Stimulated activated CD4-positive, alpha-beta T cell treated with anti-CD3 and anti-CD28 coated beads, Interleukin-15, amount 100 ng/mL, for 24 hours (primary cell): ENCODE measurements at places on chromosomes 12 and 14.

DNA sequence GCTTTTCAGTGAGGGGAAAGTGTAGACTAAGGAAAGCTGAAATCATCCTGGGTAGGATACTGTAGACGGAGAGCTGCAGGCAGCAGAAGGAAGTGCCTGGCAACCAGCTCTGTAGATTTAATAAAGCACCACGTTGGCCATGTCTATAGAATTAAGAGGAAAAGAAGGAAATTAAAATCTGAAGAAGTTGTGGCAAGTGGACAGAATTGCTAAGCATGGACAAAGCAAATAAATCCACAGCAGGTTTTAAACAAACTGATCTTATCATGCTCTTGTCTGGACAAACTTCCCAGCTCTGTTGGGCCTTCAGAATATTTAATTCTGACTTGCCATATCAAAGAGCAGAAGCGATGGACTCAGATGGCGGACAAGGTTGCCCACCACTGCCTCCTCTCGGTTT lies 27.2 kb upstream of the EVL start:
- DNase-seq, result no peak

- DNase-seq, result no peak
Observed at GRCh38 chr12:105562199-105562971, 231.9 kb downstream of the C12orf75 start.

- no peak for DNase-seq
Observed at GRCh38 chr12:3492793-3493042, 1.7 kb downstream of the PRMT8 start.

- DNase-seq, result no peak
Observed at GRCh38 chr12:116267948-116268347, 9.5 kb downstream of the MED13L start.

- DNase-seq, result no peak
Observed at GRCh38 chr12:54142114-54142475, 46.7 kb downstream of the SMUG1 start.

DNA sequence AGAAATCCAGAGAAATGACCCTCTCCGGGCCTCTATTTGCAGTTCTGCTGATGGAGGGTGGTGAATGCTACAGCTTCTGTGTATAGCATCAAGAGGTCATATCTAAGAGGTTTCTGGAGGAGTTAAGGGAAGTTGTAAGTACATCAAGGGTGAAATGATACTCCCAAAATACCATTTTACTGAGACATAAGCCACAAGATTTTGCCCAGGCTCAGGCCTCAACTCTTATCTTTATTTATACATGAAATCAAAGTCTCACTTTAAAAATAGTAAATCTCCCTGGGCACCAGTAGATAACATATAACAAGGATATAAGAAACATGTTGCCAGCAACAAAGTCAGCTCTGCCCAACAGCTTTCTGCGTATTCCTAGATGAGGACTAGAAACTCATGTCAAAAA lies 40.4 kb downstream of the NIN start:
- no peak for DNase-seq

DNA sequence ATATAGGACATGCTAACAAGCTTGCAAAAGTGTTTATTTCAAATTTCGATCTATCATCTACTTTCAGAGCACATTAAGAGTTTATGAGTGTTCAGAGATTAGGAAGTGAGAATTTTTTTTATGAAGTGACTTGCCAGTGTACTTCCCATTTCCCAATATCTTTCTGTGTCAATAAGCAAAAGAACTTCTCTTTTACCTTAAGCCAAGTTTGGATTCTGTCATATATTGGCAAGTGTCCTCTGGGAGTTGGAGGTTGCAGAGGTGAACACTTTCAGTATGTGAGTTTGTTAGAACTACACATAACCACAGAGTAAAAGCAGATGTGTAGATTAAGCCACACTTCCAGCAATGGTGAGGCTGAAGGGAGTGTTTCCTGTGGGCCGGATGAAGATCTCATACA lies 16.6 kb upstream of the KLRF1 start:
- DNase-seq, result no peak

DNA sequence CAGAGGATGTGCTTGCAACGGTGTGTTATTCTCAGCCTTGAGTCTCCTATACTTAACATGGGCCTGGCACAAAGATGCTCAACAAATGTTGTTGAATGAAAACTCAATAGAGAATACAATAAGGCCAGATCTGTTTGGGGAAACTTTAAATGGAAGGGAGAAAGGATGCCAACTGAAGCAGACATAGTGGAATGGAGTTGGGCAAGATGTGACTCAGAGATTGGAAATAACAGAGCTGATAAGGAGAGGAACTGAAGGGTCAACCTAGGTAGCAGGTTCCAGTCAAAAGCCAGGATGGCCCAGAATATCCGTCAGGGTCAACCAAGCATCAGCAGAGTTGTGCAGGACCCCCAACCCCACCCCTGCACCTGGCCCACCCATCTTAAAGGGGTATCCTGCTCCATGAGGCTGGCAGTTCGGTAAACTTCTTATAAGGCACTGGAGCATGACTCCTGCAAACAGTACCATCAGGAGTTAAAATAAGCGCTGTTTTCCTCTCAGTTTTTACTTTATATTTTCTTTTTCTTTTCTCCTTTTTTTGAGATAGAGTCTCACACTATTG lies 1.1 kb upstream of the BCDIN3D start:
- no peak for DNase-seq

DNA sequence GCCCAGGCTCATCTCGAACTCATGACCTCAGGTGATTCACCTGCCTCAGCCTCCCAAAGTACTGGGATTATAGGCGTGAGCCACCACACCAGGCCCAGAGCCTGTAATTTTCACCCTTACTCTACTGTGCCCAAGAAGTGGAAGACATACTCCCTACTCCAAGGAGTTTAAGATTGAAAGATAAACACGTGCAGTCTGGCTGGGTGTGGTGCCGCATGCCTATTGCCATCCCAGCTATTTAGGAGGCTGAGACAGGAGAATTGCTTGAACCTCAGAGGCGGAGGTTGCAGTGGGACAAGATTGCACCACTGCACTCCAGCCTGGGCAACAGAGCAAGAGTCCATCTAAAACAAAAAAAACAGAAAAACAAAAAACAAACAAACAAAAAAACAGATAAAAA lies 90.0 kb downstream of the NINJ2 start:
- DNase-seq, result no peak
